Stimulated activated CD4-positive, alpha-beta T cell treated with anti-CD3 and anti-CD28 coated beads, Interleukin-12 subunit alpha, Interleukin-12 subunit beta, amount 100 ng/mL, for 24 hours (primary cell): ENCODE measurements at places on chromosomes 4 and X.

DNA sequence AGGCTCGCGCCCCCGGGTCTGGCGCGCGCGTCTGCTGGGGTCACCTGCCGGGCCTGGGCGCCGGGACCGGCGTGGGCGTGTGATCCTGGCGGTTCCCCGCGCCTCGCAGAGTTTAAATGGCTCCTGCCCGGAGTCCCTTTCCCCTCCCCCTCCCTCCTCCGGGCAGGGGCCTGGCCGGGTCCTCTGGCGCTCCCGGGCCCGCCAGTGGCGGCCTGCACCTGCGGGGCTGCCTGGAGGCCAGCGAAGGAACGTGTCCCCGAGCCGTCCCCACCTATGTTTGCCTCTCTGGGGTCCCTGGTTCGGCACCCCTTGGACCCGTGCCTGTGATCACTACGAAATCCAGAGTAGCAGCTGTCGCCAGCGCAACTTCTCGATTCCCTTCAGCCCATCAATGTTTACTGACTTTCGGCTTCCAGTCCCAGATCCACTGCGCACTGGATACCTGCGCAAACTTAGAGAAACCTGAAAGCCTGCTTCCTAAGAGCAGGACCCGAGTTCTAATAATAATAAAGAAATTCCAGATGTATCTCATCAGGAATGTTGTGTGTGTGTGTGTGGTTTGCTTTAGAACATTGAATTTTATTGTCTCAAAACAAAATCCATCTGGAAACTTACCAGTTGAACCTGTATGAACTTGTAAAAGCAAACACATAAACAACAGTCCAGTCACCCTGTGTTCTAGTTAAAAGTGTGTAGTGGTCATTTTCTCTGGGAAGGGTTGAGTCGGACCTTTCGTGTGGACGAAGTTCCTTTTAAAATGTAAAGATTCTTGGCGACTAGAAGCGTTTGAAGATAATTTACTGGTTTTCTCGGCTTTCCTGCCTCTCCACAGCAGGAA, 788 bp downstream of the SHROOM2 start:
- no peak for DNase-seq

GRCh38 chr4:7705062-7705461, 234.6 kb downstream of the AFAP1 start:
- DNase-seq: no peak

DNA sequence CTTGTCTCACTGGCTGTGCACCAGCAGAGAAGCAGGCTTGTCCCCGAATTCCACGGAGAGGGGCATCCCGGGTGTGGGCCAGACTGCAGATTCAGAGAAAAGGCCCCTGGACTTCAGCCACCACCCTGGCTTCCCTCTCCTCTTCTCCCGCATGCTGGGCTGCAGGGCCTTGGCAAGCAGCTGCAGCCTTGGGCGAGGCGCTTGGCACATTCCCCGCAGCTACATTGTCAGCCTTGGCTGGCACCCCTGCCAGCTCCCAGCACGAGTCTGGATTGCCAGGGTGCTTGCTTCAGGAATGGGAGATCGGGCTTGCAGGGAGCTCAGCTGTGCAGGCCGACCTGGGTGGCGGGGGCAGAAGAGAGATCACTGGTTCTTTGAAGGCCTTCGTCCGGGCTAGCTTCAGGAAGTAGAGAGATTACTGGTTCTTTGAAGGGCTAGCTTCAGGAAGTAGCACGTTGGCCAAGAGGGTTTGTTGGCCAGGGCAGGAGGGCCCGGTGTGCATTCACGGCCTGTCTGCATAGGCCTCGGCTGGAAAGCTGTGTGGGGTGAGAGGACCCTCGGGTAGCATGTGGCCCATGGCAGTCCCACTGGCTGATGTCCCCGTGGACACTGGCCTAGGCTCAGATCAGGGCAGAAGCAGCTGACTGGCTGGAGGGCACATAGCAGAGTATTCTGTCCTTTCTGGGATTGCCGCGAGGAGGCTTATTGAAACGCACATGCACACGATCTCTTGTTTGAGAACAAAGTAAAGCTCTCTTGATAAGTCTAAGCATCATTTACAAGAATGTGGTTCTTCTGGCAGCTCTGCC, 2.7 kb downstream of the ABCD1 start:
- DNase-seq: no peak

DNA sequence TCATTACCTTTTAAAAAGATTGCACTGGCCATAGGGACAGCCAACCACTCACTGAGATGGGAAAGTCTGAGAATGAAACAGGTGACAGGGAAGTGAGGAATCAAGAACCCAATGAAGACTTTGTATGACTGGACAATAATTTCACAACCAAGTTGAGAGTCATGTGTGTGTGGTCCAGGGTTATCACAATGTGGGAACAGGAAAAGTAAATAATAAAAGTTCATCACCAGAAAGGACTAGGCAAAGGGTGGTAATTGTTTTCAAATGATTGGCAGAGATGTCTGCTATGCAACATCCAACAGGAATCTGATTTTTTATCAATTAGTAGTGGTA, 129.3 kb downstream of the AMELX start:
- no peak for DNase-seq

DNA sequence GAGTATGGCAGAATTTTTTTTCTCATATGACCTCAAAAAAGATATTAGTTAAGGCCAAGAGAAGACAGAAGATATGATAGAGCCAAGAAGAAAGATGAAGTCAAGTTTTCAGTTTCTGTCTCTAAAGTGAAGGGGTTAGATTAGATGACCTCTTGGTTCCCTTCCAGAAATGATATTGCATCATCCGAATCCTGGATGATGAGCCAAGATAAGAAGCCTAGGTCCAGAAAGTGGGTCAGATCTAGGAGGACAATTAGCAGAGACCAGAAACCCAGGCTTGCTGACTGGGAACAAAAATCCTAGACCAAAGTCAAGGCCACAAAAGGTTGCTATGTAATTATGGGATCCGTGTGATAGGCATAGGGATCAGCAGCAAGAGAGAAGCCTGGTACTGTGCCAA, 20.2 kb downstream of the SATL1 start:
- DNase-seq: no peak

DNA sequence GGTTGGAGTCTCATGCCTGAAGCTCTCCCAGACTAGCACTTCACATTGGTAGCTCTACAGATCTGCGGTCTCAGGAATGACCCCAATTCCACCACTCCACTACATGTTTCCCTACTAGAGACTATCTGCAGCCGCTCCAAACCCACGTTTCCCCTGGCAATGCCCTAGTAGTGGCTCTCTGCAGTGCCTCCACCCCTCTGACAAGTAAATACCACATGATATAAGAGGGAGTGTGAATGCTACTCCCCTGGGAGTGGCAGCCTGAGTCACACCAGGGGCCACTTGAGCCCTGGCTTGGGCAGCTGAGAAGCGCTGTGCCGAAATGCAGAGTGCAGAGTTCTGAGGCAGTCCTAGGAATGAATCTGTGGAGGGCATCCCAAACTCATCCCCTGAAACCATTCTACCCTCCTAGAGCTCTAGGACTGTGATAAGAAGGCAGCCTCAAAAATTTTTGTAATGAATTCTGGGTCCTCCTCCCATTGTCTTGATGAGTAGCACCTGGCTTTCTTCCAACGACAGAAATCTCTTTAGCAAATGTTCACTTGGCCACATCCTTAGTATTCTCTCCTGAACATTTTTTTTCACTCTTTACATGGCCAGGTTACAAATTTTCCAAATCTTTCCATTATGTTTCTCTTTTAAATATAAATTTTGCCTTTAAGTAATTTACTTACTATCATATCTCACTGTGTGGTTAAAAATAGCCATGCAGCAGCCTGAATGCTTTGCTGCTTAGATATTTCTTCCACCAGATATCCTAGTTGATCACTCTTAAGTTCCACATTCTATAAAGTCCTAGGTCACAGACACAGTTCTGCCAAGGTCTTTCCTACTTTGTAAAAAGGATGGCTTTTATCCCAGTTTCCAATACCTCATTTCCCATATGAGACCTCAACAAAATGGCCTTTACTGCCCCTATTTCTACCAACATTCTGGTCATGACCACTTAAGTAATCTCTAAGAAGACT, 160.2 kb upstream of the CPEB2 start:
- DNase-seq: no peak

- no peak for DNase-seq
Measured at GRCh38 chr4:99845179-99845578, 28.6 kb downstream of the DAPP1 start.

DNA sequence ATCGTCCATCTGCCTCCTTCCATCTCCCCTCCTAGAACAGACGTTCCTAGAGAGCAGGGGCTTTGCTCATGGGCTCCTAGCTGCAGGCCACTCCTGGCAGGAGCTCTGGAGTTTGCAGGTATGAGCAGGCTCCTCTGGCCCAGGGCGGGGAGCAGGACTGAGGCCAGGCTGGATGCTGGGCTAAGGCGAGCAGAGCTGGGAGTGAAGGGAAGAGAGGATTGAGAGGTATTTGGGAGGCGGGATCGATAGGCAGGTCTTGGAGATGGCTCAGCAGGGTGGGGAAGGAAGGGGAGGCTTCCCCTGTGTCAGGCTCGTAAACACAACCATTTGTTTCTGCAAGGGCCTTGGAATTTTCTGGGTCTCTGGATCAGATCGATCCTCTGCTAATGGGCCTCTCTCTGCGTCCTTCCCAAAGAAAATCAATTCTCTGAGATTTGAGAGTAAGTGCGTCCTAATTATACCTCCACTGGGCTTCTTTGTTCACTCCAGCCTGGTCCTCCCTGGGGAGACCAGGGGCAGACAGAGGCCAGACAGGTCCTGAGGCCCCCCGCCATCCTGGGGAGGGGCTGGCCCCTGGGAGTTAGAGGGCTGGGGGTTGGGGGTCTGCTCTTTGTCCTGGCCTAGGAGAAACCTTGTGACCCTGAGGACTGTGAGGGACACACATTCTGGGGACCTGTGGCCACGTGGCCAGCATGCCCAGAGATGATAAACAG, 94.8 kb upstream of the PSAPL1 start:
- DNase-seq: no peak
